ENCODE measurements at places on chromosomes 1 and 21.
A peak's percentile ranks its signal among the peaks of the same experiment; 100 is the strongest.

GRCh38 chr1:209368864-209369598, 214.5 kb upstream of the CAMK1G start:
- no peak for DNase-seq

- DNase-seq = no peak
Observed at GRCh38 chr21:35699361-35699760, 361.0 kb downstream of the SETD4 start.

DNA sequence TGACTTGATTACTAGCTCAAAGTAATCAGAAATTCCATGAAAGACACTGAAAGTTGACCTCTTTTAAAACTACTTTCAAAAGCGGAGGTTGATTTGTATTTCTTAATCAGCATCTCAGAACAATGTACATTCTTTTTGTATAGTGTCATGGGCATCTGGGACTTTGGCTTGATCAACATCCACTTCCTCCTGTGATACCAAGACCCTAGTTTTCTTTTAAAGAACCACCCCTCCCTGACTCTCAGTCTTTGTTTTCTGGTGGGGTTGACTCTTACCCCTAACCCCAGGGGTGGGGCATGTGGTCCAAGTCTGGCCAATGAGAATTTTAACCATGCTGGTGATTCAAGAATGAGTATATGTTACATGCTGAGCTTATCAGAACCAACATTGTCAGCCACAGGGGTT, 21.7 kb upstream of the IRF2BP2 start:
- DNase-seq = no peak

GRCh38 chr1:11169202-11169601, 20.0 kb upstream of the ANGPTL7 start:
- DNase-seq = no peak

GRCh38 chr1:23123528-23123927, 45.1 kb downstream of the LUZP1 start:
- DNase-seq = no peak

GRCh38 chr1:168199056-168199455, 20.3 kb downstream of the TIPRL start:
- DNase-seq = no peak

- DNase-seq = no peak
Observed at GRCh38 chr1:235901461-235901860, 34.8 kb upstream of the LYST start.

DNA sequence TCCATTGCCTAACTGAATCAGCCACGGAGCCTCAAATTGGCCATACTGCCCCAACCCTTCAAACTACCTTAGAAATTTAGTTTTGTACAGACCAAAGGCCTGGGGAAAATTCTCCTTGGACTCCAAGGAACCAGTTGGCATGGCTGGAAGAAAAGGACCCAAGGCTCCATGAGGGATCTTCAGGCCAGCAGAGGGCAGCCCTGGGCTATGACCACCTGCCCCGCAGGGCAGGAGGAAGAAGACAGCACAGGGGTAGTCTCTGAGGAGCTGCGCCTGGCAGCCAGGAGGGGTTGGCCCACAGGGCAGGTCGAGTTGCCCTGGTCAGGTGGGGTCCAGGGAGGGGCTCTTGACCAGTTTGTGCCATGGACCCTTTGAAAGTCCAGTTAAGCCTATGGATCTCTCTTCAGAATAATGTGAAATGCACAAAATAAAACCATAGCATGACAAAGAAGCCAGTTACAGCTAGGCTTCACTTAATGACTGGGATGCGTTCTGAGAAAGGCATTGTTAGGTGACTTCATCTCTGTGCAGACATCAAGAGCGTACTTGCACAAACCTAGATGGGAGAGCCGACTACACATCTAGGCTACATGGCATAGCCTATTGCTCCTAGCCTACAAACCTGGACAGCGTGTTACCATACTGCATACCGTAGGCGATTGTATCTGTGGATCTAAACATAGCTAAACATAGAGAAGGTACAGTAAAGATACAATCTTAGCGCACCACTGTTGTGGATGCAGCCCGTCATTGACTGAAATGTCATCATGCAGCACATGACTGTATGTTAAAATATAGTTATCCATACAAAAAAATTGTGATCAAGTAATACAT, 26.1 kb downstream of the CACNA1S start:
- peak; percentile 26 for DNase-seq

DNA sequence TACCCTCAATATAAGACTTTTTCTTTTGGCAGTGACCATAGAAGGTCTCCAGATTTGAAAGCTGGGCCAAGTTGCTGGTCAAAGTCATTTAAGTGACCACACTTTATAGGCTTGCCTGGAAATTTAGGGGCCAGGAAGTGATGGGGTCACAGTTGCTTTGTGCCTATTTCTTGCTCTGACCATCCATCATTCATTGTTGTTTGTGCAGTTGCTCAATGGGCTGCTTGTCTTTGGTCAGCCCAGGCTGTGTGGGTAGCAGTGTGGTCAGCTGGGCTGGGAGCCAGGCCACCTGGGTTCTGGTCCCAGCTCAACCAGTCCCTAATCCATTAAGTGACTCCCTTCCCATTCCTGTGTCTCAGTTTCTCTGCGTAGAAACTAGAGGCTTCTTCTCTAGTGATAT, 2.1 kb upstream of the OTUD7B start:
- no peak for DNase-seq

DNA sequence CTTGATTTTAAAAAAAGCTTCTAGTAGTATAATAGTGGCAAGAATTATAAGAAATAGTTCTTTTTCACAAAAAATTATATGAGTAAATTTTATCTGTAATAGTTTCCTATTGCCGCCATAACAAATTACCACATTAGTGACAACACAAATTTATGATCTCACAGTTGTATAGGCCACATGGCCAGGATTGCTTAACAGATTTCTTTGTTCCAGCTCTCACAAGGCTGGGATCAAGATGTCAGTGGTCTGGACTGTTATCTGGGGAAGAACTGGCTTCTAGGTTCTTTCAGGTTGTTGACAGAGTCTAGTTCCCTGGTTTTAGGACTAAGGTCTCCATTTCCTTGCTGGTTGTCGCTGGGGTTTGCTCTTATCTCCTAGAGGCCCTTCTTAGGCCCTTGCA, 236.4 kb downstream of the USP25 start:
- no peak for DNase-seq

DNA sequence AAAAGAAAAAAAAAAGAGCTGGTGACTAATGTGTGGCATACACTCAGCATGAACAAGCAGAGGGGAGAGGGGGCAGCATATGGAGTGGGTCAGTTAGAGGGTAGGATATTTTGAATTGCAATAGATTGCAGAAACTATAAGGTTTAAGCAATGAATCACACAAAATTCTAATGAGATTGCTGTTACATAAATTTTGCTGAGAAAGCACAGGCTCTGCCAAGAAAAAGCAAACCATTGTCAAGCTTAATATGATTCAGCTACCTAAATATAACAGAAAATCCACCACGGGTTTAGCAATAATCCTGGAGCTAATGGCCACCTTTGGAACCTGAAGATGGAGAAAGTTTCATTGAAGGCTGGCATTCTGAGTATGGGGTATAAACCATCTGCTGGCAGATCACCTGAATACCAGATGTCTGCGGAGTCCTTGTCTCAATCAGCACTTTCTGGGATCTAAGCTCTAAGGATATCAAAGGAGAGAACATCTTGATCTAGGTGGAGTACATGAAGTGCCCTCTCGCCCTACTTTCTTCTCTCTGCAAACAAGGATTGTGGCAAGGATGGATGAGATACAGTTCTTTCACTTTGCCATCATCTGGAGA, 30.3 kb upstream of the ANGPTL7 start:
- no peak for DNase-seq

DNA sequence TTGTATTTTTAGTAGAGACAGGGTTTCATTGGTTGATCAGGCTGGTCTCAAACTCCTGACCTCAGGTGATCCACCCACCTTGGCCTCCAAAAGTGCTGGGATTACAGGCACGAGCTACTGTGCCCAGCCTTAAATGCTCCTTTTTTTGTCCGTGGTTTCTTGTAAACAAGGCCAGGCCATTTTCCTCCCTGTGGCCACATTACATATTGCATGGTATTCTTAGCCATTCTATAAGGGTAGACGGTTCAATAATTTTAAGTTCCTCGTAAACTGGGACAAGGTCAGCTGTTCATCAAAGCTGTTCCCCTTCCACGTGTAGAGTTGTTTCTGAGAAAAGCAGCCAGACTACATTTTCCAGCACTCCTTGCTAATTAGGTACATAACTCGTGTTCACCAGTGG, 10.3 kb upstream of the LUZP1 start:
- DNase-seq = no peak

GRCh38 chr1:47683401-47683800, 245.6 kb downstream of the FOXD2 start:
- no peak for DNase-seq

- DNase-seq = no peak
Observed at GRCh38 chr1:941588-942383, 17.3 kb downstream of the NOC2L start.

GRCh38 chr1:42386051-42386450, 5.5 kb downstream of the RIMKLA start:
- DNase-seq = no peak

DNA sequence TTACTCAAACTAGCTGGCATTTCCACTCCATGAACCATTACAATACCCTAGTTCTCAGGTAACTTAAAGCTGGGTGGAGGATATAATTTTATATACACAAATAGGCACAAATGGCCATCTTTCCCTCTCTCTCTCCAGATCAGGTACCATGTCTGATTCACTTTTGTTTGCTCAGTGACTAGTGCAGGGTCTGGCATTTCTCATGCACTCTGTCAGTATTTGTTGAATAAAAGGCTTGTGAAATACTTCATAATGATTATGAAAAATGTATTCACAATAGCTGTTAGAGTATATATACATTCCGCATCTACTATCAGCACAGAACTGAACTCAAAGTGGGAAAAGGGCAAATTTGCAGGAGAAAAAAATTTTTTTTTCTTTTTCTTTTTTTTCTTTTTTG, 510.2 kb upstream of the USP24 start:
- DNase-seq = no peak

DNA sequence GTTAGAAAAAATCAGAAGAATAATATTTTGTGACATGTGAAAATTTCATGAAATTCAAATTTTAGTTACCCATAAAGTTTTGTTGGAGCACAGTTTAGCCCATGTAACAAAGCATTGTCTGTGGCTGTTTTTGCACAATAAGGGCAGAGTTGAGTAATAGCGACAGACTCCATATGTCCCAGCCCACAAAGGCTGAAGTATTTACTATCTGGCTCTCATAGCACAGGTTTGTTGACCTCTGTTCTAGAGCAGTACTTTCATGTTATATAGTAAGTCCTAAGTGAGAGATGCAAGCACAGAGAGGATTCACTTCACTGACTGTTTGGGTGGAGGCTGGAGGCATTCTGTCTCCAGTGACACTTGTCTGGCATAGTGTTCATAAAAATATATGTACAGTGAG, 6.8 kb downstream of the LAMC1 start:
- no peak for DNase-seq

- DNase-seq = no peak
Observed at GRCh38 chr1:67333603-67334002, 25.9 kb downstream of the IL12RB2 start.

DNA sequence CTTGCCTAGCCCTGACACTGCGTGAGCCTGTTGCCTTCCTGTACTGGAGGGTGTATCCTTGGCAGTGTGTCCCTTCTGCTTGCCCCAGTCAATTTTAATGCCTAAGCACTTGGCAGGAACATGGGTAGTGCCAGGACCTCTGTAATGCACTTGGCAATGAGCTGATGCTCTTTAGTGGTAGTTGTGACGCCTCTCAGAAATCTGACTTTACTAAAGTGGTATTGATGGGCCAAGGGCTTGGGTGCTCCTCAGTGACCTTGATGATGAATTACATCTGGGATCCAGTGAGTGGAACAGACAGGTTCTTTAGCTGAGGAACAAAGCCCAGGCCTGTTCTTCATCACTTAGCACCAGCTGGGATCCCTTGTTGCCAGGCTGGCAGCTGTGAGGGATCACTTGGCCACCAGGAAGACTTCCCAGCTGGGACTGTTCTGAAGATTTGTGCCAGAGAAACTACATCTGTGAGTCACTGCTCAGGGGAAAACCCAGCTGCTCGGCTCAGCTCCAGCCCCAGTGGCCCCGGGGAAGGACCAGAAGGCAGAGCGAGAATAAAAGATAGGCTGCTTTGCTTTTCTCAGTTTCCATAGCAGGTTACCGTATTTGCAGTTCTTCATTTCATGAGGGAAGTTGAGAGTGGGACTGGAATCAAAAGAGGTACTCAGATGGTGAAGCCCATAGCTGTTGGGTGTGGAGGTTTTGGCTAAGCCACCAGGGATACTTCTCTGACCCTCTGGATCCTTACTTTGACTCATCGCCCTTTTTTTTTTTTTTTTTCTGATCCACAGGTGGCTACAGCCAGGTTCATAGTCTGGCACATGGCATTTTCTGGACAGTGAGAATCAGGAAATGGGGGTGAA, 28.5 kb upstream of the KCNA2 start:
- DNase-seq = peak; percentile 64

- DNase-seq = no peak
Observed at GRCh38 chr21:40335704-40336103, 468.5 kb downstream of the PCP4 start.

DNA sequence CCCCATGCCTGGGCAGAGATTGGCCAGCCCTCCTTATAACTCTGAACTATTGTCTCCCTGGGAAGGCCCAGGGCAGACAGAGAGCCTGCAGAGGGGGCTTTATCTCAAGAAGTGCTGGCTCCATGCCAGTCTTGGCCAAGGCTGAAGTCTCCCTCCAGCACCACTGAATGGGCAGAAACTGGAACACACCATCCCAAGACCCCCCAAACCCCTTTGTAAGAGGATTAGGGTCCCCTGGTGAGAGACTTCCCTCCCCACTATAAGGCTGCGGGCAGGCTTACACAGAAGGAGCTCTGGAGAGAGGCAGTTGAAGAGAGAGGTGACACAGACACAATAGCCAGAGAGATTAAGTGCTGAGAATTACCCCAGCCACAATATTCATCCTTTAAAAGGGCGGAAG, 97.2 kb downstream of the NAV1 start:
- no peak for DNase-seq

GRCh38 chr1:97820470-97821188, 100.2 kb downstream of the DPYD start:
- no peak for DNase-seq

GRCh38 chr1:92980732-92981647, 19.7 kb upstream of the DIPK1A start:
- no peak for DNase-seq

- DNase-seq = no peak
Observed at GRCh38 chr1:73673971-73674370, 524.0 kb downstream of the LRRIQ3 start.

- no peak for DNase-seq
Observed at GRCh38 chr21:45514311-45515021, 27.8 kb downstream of the SLC19A1 start.

- DNase-seq = no peak
Observed at GRCh38 chr1:193543259-193543658, 356.8 kb upstream of the B3GALT2 start.

DNA sequence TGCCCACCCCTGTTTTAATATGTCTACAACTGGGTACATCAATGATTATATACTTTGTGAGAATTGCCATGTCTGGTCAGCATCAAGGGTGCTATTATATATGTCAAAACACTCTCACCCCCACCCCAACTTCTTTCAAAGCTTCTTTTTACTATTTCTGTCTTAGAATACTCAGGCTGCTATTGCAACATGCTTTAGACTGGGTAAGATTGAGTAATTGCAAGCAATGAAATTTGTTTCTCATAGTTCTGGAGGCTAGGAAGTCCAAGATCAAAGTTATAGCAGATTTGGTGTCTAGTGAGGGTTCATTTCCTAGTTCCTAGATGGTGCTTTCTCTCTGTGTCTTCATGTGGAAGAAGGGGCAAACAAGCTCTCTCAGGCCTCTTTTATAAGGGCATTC, 100.5 kb upstream of the KCNK1 start:
- DNase-seq = no peak

GRCh38 chr1:212774584-212774983, 17.0 kb downstream of the NSL1 start:
- no peak for DNase-seq

- DNase-seq = no peak
Observed at GRCh38 chr1:8523666-8524206, 205.8 kb downstream of the SLC45A1 start.
